ENCODE measurements at places on chromosomes 2 and 18.

- DNase-seq = no peak
Measured at GRCh38 chr2:238237431-238238135, 2.3 kb downstream of the HES6 start.

DNA sequence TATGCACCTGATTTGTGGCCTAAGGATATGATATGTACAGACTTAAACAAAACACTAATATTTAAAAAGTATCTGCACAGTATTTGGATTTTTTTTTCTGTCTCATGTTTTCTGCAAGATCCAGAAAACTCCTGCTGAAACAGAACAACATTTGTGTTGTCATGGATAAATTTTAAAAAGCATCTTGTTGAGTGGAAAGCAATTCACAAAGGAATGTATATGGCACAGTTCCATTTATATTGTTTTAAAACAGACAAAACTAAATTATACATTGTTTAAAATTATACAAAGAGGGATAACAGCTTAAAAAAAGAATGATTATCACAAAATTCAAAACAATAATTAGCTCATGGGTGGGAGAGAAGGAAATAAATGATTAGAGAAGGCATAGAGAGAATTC lies 193.5 kb downstream of the PPP1R1C start:
- no peak for DNase-seq

DNA sequence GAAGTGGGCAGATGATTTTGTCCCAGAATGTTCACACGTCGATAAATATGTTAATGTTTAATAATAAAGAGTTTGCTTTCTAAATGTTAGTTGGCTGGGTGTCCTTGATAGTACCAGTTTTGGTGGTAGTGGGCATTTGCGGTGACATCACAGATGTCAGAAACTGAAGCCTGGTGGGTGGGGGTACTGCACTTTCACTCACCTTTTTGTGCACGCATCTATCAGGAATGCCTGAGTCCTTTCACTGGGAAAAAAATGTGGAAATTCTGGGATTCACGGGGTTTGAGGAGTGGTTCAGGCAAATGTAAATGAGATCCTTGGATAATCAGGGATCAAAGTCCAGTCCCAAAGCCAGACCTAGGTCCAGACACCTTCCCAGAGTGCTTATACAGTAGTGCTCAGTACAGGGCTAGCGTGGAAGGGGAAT lies 3.2 kb downstream of the EPAS1 start:
- DNase-seq = no peak

GRCh38 chr2:11698009-11698922 lies 28.3 kb upstream of the NTSR2 start:
- DNase-seq = peak; percentile 63

- DNase-seq = peak; percentile 44
Measured at GRCh38 chr18:42860011-42860410, 255.5 kb downstream of the RIT2 start.

DNA sequence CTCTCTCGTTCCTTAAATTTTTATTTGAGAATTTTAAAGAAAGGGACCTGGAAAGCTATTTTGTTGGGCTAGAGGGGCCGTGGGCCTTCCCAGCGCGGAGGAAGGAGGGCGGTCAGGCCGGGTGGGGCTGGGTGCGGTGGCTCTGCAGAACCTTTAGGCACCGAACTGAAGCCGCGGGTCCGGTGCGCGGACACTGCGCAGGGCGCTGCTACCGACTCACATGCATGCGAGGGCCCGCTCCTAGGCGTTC lies 1.6 kb upstream of the TWIST2 start:
- no peak for DNase-seq

- DNase-seq = no peak
Measured at GRCh38 chr2:54479424-54479823, 23.3 kb downstream of the SPTBN1 start.

DNA sequence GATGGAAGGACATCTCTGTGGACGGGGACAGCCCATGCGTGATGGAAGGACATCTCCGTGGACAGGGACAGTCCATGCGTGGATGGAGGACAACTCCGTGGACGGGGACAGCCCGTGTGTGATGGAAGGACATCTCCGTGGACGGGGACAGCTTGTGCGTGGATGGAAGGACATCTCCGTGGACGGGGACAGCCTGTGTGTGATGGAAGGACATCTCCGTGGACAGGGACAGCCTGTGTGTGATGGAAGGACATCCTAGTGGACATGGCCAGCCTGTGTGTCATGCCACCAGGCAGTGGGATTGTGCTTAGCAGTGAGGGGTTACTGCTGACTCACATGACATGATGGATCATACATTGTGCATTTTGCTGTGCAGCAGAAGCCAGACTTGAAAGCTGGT lies 30.0 kb upstream of the NFATC1 start:
- DNase-seq = no peak

GRCh38 chr2:187461294-187462261 lies 13.5 kb upstream of the CALCRL start:
- peak; percentile 29 for DNase-seq

DNA sequence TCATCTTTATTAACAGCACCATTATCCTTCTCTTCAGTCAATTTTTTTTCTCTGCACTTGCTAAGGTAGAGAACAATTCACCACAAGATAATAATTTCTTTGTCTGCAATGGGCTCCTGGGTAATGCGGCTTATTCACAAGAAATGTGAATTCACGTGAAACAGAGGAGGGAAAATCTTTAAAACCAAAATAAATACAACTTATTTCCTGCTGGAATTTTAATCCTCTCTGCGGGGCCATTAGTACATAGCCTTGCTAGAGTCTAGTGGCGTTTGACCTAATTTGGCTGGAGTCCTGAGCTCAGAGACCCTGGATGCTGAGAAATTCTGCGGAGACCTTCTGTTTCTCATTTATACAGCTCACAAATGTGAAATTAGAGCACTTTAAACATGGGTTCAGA lies 319.3 kb upstream of the MMADHC start:
- DNase-seq = no peak

DNA sequence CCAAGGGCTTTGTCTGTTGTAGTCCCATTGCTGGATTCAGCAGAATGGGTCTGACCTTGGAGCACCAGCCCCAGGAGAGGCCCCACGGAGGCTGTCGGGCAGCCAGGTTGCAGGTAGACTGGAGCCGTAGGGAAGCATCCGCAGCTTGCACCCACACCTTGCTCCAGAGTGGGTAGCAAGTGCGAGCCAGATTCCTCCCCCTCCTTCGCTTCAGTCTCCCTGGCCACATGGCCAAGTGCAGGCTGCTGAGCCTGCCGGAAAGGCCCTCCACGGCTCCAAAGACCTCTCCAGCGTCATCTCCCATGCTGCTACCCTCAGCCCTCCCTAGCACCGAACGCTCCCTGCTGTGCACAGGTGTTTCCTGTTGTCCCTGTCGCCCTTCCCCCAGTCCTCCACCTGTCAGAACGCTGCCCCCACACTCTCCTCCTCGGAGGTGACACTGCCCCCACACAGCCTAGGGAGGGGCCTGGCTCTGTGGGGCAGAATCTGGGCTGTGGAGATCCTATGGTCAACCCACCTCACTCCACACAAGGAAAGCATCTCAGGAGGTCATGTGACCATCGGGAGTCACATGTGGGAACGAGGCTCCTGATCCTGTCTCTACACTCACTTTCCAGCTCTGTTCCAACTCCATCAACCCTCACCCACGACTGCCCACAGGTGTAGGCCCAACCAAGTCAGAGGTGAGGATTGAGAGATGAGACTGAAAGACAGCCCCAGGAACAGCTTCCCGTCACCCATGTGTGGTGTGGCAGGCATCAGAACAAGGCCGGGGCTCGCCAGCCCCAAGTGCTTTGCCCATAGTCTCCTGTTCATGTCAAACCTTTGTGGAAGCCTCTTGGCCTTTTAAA lies 8.3 kb downstream of the KCNF1 start:
- no peak for DNase-seq

Data from stomach (tissue), 19 donors.